ENCODE measurements at places on chromosomes 1 and 21.

DNA sequence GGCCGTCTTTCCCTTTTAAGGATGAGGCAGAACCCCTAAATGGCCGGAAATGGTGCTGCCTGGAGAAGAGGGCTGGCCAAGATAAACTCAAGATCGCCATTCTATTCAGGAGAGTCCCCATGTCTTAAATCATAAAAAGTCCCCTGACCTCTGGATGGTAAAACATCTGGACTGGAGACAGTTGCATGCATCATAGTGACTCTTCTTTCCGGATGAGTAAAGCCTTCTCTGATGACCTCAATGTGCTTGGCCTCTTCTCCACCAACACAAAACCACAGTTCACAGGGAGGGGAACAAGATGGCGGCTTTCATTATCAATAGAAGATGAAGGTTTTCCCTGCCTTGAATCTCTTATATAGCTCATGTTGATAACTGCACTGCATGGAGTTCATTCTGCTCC is 27.5 kb upstream of the H6PD start:
- DNase-seq, result no peak

GRCh38 chr1:241627453-241628259 is 12.5 kb downstream of the CHML start:
- no peak for DNase-seq

DNA sequence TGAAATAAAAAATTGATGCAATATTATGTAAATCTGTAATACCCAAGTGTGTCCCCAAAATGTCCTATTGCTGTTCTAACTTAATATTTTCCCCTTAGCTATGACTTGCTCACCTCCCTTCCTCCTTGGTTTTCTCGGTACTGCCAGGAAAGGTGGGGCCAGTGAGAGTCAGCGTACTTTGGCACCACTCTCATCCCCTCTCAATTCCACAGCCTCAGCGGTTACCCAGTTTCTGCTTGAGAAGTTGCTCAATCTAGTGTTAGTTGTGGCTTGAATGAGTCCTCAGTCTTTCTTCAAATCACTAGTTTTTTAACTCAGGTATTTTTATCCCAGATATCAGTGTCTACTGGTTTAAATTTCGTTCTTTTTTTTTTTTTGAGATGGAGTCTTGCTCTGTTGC is 32.3 kb downstream of the BCAS2 start:
- DNase-seq, result no peak

- DNase-seq, result peak; percentile 84
Measured at GRCh38 chr1:99685516-99686180, 39.7 kb downstream of the PALMD start.

GRCh38 chr1:77742011-77742555 is 17.6 kb downstream of the USP33 start:
- no peak for DNase-seq

- DNase-seq, result no peak
Measured at GRCh38 chr1:51612447-51612961, 4.4 kb upstream of the OSBPL9 start.

GRCh38 chr21:34743831-34744230 is 75.0 kb downstream of the CLIC6 start:
- no peak for DNase-seq

DNA sequence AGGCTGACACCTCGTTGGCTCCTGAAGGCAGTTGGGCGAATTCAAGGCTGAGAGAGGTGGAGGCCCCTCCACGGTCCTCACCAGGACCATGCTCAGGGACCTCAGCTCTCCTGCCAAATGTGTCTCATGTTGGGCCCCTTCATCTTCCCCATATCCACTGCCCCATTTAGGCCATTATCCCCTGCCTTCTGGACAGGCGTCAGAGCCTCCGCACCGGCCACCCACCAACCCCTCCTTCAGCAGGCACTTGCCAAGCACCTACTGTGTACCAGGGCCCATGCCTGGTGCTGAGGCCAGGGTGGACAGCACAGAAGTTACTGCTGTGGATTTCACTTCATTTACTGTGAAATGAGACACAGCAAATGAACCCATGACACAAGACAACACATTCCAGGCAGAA is 325.8 kb downstream of the MATN1 start:
- no peak for DNase-seq

DNA sequence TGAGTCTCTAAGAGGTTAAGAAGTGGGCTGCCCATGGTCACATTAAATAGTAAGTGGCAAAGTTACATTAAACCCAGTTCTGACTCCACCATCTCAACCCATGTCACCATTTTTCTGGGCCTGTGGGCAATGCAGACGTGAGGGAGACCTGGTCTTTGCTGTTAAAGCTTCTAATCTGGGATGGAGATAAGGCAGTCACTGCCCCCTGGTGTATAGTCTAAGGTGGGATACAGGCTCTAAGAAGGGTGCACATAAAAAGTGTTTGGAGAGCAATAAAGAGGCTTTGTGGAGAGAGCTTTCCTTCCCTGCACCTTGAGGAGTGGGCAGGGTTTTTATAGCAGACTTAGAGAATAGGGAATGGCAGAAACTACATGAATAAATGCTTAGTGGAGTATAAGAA is 141.3 kb downstream of the ROR1 start:
- no peak for DNase-seq

DNA sequence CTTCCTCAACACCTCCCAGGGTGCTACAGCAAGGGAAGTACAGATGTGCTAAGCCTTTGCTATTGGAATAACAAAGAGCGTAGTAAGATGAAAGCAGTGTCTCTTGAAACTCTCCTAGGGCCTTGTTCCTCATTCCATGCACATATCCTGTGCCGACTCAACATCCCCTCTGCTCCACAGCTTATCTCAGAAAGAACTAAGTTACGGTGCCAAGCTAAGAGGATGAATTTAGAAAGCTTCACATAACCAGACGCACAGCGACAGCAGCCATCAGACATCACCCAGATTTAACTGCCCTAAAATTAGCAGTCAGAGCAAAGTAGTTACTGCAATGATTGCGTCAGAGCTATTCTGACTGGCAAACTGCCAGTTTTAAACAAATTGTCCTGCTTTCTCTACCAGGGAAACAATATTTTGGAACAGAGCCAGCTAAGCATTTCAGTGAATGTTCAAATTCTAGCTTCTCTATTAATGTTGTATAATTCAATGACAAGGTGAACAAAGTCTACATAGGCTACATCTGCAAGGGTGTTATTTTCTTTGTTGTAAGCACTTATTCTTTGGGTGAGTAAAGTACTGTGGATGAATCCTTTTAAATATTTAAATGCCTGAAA is 9.5 kb downstream of the SIPA1L2 start:
- peak; percentile 60 for DNase-seq
